Activated CD4-positive, CD25-positive, alpha-beta regulatory T cell treated with anti-CD3 and anti-CD28 coated beads, Interleukin-2, amount 50 U/mL, for 16 hours (primary cell): ENCODE measurements at places on chromosomes 11 and 22.

DNA sequence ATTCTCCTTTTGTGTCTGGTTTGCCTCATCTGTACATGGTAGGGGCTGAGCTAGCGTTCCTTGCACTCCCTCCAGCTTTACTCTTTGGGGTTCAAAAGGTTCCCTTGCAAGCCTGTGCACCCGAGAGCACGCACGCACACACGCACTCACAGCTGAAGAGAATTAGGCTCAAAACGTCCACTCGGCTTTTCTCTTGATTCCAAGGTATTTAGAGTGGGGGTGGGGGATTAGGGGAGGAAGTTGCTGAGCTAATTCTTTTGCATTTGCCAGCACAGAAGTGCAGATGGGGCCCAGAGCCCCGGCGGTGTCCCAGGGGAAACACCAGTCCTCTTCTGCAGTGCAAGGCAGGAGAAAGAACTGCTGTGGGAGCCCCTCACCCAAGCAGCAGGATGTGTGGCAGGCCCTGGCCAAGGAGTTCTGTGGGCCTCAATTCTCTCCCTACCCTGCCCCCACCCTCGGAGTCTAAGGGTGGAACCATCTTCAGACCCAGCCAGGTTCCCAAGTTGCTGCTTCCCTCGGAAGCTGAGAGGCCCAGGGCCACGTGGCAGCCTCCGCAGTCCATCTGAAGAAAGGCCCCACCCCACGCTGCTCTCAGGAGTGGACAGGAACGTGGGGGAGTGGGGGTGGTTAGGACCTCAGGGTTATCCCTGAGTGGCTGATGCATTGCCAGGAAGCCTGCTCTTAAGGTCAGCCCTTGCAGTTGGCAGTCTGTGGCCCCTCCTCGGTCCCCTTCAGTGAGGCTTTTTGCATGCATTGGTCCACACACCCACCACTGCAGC lies 3.8 kb upstream of the KCNQ1OT1 start:
- no peak for DNase-seq

- peak; percentile 21 for DNase-seq
Observed at GRCh38 chr11:113289431-113290187, 24.8 kb upstream of the TTC12 start.

GRCh38 chr11:67452141-67452952 lies at the start of gene GPR152:
Gene GPR152 (minus strand): TSS chr11:67452729. CDS start chr11:67452724, 5 bp downstream.
- no peak for DNase-seq

GRCh38 chr11:132030896-132031295 lies 660.5 kb downstream of the NTM start:
- no peak for DNase-seq

- no peak for DNase-seq
Observed at GRCh38 chr11:78533399-78533798, 41.3 kb downstream of the NARS2 start.

DNA sequence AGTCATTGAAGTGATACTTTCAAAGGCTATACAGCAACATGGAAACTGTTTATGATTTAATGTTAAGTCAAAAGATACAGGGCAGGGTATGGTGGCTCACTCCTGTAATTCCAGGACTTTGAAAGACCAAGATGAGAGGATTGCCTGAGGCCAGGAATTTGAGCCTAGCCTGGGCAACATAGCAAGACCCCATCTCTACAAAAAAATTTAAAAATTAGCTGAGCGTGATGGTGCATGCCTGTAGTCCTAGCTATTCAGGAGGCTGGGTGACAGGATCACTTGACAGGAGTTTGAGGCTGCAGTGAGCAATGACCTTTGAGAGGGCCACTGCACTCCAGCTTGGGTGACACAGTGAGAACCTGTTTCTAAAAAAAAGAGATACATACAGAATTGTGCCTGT lies 39.3 kb upstream of the ZBED5 start:
- no peak for DNase-seq

GRCh38 chr11:28697920-28698827 lies 590.0 kb downstream of the METTL15 start:
- DNase-seq: no peak

GRCh38 chr11:125123947-125124617 lies 12.7 kb upstream of the TMEM218 start:
- no peak for DNase-seq
